Muscle of leg (tissue), 16 donors: ENCODE measurements at places on chromosomes 11 and 22.

- DNase-seq = no peak
Measured at GRCh38 chr11:73951797-73952196, 971 bp downstream of the DNAJB13 start.

DNA sequence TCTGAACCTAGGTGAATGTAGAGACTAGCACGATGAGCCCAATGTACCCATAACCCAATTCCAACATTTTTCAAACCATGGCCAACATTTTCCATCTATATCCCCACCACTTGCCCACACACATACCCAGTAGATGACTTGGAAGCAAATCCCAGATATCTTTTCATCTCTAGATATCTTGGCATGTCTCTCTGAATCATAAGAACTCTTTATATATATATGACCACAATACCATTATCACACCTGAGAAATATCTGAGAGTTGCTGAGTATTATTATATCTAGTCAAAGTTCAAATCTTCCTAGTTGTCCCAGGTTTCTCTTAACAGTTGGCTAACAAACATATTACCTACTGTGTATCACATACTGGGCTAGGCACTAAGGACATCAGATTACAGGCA lies 37.9 kb upstream of the NFRKB start:
- no peak for DNase-seq

DNA sequence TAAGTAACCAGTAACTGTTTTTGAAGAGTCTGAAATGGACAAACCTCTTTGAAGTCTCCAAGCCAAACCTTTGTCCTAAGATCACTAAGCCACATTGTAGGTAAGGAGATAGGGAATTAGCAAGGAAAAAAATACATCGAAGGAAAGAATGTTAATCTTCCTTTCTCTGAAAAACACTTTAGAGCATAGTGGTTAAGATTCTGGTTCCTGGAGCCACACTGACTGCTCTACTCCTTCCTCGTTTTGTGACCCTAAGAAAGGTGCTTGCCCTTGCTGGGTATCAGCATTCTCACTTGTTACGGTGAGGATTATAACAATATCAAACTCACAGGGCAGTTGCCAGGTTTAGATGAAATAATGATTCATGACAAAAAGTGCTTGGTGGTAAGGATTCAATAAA lies 104.0 kb downstream of the SIK3 start:
- no peak for DNase-seq

DNA sequence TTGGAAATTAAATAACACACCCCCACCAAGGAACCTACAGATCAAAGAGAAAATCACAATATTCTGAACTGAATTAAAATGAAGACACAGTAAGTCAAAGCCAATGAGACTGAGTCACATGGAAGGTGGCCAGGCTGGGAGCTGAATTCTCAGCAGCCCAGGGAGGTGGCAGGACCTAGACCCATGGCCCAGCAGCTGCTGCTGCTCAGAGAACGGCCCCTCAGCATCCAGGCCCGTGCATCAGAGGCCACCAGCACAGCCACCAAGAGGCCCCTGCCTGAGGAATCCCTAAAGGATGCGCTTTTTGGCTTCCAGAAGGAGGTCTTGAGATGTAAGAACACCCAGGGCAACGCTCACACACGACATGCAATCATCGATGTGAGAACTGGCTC lies 35.0 kb downstream of the TBX1 start:
- peak; percentile 42 for DNase-seq

DNA sequence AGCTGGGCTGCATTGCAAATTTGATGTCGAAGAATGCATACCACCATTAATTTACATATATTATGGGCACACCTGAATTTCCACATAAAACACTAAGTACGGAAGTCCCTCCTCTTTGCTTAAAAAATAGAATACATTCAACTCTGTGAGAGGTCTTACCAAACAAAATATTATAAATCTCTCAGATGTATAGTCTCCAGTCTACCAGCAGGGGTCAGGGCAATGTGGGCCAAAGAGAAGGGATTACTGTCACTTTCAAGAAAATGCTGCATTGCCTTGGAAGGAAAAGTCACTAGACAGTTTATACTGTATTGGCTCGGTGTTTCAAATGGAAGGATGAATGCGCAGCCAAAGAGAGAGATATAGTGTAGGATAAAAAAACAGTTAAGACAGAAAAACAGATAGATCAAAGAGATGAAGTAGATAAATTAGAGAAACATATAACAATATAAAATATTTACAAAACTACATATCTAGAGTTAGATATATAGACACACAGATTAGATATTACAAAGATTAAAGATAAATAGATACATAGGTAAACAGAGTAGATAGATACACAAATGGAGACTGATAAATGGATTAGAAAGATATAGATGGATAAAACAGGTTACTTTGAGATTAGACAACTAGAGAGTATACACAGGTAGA lies 20.9 kb downstream of the SERGEF start:
- DNase-seq = peak; percentile 42

DNA sequence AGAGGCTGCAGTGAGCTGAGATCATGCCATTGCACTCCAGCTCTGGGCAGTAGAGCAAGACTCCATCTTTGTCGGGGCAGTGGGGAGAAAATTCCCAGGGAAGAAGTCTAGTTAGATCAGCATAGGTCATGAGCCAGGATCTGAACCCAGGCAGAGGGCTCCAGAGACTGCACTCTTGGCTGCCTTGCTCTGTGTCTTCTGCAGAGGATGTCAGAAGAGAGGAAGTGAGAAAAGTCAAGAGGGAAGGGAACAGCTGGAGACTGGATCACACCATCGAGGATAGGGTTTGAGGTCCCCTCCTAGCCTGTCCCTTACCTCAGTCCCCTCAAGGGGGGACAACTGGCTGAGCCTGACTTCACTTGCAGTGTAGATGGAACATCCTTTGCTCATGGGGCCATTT lies 5.8 kb downstream of the MYOD1 start:
- no peak for DNase-seq

GRCh38 chr11:94132152-94132558 lies 3.5 kb downstream of the PANX1 start:
- peak; percentile 43 for DNase-seq

DNA sequence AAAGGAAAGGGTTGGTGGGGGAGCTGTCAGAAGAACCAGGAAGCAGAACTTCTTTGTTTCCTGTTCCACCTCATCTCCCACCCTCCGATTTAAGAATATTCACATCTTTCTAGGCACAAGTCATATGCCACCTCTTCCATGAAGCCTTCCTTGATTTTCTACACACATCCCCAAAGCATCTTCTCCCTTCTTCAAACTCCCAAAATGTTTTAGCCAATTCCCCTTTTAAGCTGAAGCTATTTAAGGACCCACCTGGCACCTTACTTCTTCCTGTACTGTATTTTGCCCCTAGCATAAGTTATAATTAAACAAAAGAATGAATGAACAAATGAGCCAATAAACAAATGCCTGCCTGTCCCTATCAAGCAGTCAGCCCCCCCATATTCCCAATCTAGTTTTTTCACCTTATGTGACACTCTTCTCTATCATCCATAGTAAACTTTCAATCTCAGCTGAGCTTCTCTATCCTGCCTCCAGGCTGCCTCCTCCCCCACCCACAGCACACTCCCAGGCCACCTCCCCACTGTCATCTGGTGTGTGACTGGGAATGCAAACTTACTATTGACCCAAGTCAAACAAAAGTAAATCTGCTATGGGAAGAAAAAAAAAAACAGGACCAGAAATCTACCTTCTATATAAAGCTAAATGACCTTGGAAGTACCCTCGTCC lies 3.9 kb downstream of the TNKS1BP1 start:
- DNase-seq = no peak

GRCh38 chr22:35212009-35212408 lies 45.3 kb upstream of the HMGXB4 start:
- peak; percentile 23 for DNase-seq

DNA sequence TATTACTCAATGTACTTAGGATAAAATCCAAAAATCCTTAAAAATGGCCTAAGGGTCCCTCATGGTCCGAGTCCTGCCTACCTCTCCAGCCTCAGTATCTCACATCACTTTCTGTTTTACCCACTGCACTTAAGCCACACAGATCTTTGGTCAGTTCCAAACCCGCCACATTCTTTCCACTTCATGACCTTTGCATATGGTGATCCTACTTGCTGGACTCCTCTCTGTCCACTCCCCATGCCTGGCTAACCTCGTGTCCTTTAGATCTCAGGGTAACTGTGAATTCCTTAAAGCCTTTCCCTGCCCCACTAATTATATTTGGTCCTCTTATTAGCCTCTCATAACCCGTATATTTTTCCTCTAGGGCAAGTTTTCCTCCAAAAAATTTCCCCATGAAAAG lies 1.2 kb downstream of the NUP160 start:
- DNase-seq = no peak

DNA sequence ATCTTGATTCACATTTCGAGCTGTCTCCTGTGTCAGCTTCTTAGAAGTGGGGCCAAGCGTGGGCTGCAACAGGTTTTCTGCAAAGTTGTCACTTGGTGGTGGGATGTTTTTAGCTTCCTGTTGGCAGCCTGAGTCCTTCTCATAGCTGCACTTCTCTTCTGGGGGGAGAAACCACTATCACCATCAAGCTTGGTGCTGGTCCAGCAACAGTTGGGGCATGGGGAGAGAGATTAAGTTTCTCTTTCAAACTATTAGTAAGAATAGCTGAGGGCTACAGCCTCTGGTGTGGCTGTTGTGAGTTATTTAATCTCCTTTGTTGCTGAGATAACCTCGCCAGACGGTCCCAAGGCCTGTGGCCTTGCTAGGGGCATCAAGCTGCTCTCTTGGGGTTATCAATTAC lies 123.3 kb upstream of the CRYBB3 start:
- no peak for DNase-seq

- no peak for DNase-seq
Measured at GRCh38 chr11:132496341-132496740, 1036.0 kb downstream of the OPCML start.

DNA sequence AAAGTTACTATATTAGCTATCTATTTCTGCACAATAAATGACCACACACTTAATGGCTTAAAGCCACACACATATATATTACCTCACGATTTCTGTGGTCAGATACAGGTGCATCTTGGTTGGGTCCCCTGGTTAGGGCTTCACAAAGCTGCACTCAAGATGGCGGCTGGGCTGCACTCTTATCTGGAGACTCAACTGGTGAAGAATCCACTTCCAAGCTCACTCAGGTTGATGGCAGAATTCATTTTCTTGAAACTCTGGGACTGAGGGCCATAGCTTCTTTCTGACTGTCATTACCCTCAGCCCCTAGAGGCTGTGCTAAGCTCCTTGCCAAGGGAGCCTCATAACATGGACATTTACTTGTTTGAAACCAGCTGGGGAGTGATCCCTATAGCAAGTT lies 5.1 kb upstream of the MS4A10 start:
- no peak for DNase-seq

DNA sequence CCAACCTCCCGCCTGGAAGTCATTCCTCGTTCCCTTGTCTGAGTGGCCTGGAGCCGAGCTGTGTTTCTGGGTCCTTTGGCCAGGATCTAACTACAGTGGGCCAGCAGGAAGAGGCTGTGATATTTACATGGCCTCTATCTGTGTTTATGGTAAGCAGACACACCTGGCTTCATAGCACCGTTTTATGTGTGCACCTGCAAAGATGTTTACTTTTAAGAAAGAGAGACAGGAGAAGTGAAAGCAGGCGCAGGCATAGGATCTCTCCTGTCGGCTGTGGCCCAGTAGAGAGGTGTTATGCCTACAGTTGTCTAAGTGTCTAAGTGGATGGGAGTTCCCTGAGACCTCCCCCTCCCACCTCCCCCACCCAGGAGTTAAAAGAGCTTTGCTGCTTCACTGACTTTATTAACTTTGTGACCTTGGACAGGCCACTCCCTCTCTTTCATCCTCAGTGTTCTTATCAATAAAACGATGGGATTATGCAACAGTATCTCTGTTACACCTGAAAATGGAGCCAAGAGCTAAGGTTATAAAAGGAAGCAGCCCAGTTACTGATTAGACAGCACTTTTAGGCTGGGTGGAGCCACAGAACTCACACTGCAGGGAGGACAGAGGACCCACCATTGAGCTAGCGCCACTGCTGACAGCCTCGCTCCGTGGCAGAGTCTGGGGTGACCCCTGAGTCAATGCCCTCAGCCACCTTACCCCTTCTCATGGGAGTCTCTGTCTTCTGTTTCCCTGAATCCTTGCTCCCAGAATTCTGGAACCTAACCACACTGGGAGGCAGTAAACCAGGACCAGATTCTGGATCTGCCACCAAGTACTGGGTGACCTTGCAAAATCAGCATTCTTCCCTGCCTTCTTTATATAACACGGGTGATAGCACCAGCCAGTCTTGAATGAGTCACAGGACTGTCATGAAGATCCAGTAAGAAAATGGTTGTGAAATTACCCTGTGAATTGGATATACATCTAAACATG lies 22.0 kb downstream of the ST14 start:
- no peak for DNase-seq

DNA sequence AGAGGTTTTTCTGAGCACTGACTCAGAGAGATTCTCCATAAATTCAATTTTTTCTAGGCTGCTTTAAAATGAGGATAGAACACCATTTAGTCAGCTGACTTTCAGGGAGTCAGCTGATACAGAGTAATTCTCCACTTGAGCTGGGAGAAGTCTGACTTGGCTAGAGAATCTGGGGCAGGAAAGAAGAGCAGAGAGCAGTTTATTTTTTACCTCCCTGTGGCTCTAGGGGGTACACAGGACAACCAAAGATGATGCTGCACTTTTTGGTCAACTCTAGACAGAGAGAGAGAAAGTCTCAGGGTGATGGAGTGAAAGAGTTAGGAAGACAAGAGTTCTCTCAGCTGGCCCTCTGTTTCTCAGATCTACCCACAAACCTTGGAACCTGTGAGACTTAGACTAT lies 67.3 kb upstream of the EED start:
- no peak for DNase-seq

DNA sequence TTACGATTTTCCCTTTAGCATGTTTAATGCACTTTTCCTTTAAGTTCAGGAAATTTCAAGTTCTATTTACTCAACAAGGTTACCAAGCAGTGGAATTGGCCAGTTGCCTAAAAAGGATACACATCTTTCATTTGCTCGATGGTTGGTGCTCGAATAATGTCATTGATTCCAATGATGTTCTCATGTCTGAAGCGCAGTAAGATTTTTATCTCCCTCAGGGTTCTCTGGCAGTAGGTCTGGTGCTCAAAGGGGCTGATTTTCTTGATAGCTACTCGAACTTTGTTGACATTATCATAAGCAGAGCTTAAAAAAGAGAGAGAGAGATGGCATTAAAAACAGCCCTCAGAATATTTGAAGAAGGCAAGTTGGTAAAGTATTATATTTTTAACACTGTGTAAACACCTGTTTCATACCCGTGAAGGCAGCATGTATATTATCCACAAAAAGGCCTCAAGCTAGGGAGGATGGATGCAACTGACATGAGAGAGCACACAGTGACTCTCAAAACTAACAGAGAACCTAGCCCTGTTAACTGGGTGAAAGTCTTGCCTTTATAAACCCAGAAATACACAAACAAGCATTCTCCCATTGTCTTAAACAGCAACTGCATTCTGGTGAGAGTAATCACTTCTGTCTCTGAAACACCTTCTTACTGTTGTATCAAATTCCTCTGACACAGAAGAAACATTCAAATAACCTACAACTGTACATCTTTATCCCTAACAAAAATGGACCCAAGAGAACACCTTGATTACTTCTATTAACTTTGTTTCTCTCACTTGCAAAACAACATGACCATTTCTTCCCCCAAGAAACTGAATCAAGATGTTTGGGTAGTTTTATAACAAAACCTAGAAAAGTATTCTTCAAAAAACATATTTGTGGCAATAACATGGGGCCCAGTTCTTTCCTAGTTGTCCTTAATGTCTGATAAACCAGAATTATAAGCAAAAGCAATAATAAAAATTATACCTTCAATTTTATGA lies 59.6 kb downstream of the MAPK1 start:
- DNase-seq = peak; percentile 73
